Hindlimb muscle (tissue), 1 donor: ENCODE measurements at places on chromosomes 2 and 18. TPM values are rescaled to one million over a fixed set of nuclear protein-coding genes. Genes with fewer than 3 reads are reported as not detected.

- DNase-seq: no peak
These were observed 2.4 kb upstream of the ARHGEF4 start for GRCh38 chr2:130834091-130834930.

DNA sequence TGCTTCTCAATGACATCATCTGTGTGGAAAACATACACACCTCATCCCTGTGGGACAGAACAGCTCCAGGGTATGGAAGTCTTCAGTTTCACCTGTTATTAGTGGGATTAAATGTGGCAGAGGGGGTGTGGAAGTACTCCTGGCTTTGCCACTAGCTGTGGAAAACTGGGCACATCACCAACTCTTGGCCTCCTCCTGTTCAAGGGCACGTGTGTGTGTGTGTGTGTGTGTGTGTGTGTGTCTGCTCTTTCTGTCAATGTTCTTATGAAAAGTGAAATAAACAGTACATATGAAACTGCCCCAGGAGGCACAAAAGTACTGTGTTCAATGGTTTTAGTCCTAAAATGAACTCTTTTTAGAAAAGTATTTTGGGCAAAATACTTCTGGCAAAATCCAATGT is 65.9 kb downstream of the MTHFD2 start:
- DNase-seq: no peak

Gene ZBTB7C
- 5.8 TPM for polyA plus RNA-seq

- DNase-seq: no peak
These were observed 3.0 kb downstream of the RFTN2 start for GRCh38 chr2:197672371-197672893.

DNA sequence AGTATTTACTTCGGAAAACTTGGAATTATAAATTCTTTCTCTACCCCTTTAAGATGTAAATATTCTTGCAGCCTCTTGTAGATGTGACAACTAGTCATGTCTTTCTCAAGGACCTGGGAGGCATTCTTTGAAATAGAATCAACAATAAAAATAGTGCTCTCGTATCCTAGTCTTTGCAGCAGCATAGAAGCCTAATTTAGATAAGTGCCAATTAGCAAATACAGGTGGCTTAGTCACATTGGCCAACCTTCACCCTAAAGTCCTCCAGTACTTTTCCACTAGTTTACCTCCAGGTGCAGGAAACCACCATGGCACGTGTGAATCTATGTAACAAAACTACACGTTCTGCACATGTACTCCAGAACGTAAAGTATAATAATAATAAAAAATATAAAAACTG is 3.5 kb upstream of the ZSWIM2 start:
- no peak for DNase-seq

DNA sequence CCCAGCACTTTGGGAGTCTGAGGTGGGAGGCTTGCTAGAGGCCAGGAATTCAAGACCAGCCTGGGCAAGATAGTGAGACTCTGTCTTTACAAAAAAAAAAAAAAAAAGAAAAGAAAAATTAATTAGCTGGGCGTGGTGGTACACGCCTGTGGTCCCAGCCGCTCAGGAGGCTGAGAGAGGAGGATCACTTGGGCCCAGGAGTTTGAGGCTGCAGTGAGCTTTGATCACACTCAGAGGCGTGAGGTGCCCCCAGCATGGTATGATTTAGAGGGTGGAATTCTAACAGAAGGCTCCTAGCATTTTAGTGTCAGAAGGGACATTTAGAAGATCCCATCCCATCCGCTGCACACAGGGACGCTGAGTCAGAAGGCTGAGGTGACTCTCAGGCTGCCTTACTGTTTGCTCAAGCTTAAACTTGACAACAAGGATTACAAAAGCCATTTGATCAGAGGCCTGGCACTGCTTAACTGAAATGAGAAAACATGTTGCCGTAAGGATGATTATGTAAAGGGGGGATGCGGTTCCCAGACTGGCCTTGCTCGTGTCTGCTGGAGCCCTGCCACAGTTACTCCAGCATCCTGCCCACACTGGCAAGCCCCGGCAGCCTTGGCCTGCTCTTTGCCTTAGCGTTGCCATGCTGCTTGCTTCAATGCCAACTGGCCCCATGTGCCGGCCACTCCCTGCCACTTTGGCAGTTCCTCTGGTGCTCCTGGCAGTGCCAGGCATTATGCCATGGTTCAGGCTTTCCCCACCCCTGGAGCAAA is 45.6 kb upstream of the SLC1A4 start:
- DNase-seq: peak; percentile 37

GRCh38 chr18:27713738-27714095 is 463.2 kb downstream of the CDH2 start:
- DNase-seq: peak; percentile 75

DNA sequence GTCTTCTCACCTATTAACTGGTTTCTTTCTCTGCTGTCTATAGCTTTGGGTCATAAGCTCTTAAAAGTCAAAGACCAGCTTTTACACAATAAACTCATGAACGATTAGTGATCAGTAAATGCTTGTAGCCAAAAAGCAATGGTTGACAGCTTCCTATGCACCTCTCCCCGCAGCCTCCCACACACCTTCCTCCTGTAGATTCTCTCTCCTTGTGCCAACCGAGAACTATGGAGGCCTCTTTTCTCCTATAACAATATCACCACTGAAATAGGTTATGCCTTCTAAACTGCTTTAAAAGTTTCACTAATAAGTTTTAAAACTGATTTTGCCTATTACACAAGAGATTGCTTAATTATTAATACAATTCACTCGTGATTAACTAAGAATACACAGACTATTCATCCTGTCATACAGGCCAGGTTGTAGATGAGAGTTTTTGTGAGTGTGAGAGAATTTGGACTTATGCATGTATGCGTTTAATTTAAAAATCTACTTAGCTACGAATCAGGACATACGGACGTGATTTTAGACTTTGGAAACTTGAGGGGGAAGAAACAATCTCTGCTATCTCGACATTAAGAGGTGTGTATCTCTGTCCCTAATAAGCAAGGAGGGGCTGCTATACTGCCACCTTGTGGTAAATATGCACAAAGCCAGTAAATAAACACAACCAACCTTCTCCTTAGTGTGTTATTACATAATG is 229.1 kb upstream of the RBBP8 start:
- no peak for DNase-seq

GRCh38 chr2:127321303-127321702 is 27.4 kb upstream of the ERCC3 start:
- DNase-seq: no peak

DNA sequence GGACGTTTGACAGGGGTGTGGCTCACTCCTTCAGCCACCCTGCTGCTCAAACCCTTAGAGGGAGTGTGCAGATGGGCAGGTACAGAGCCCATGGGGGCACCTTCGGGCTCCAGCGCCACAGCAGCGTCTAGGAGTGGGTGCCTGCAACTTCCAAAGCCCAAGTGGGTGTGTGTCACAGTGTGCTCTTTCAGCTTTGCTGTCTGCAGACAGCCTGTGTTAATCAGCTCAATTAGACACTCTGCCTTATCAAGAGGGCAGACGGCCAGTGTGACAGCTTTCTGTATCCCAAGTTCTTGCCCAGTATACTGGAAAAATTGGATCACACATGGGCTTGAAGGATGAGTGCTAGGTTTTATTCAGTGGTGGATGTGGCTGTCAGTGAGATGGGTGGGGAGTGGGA is 96.7 kb downstream of the AP1S3 start:
- DNase-seq: no peak

Gene IL1R1
- polyA plus RNA-seq: 9.3 TPM

Gene XDH
- not detected for polyA plus RNA-seq

DNA sequence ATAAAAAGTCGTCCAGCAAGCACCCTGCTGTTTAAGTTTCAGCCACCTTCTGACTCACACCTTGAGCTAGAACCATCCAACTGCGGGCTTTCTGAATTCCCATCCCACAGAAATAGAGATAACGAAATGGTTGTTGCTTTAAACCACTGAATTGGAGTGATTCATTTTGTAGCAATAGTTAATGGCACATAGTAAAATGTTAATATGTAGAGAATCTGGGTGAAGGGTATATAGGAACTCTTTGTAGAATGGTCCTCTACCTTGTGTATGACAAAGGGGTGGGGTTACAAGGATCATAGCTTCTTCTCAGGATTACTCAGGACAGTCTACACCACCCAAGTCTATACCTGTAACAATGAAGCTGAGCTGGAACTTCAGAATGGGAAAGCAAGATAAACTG is 2.4 kb upstream of the MAPRE3 start:
- DNase-seq: no peak

DNA sequence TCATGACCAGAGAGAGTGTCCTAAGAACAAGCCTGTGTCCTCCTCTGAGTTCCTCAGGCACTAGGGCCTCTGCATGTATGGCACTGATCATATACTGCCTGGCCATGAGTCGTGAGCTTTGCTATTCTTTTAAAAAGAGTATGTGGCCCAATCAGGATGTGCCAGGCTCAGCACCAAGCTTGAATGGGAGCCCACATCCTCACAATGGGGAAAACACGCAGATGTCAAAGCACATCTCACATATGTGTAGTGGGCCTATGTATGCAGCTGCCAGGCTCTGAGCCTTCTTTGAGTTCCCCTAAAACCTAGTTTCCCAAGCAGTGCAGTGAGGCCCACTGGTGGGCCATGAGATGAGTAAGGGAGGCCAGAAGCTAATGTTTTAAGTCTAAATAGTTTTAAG is 69.9 kb upstream of the SLC1A4 start:
- DNase-seq: no peak

DNA sequence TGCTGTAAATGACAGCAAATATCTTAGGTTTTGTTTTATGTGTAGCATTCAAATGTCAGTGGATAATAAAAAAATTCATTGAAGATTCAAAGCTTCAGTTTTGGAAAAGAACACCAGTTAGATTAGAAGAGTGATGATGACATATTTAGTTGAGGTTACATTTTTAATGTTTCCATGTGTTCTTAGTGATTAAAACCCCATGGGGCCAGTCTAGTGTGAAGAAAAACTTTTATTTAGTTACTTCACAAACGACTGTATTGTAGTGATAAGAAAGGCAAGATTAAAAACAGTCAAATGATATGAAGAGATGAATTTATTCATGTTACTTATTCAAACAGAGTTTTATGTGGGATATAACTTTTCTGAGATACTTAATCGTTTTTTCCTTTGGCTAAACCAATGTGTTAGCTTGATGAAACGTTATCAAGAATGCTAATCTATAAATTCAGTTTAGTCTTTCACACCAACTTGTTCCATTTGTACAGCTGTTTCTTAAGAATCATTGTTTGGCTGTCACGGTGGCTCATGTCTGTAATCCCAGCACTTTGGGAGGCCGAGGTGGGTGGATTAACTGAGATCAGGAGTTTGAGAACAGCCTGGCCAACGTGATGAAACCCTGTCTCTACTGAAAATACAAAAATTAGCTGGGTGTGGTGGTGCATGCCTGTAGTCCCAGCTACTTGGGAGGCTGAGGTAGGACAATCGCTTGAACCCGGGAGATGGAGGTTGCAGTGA is 11.6 kb downstream of the BMPR2 start:
- no peak for DNase-seq

- DNase-seq: no peak
These were observed 69.3 kb downstream of the NOL10 start for GRCh38 chr2:10620481-10620880.

Gene SEPTIN10
- polyA plus RNA-seq: 74.4 TPM

DNA sequence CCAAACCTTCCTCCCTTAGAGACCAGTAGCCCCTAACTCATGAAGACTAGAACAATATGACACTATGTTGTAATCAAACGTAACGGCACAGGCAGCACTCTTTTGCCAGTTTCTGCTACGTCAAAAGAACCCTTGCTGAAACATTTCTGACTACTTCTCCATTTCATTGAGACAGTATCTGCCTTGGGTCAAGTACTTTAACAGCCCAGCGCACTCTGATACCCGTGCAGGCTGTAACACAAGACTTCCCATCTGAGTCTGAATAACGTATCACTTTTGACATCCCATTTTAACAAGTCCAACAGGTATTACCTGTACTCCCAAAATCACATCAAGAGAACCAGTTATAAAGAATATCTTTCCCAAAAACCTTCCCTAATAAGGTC is 38.4 kb downstream of the TBC1D8 start:
- no peak for DNase-seq

DNA sequence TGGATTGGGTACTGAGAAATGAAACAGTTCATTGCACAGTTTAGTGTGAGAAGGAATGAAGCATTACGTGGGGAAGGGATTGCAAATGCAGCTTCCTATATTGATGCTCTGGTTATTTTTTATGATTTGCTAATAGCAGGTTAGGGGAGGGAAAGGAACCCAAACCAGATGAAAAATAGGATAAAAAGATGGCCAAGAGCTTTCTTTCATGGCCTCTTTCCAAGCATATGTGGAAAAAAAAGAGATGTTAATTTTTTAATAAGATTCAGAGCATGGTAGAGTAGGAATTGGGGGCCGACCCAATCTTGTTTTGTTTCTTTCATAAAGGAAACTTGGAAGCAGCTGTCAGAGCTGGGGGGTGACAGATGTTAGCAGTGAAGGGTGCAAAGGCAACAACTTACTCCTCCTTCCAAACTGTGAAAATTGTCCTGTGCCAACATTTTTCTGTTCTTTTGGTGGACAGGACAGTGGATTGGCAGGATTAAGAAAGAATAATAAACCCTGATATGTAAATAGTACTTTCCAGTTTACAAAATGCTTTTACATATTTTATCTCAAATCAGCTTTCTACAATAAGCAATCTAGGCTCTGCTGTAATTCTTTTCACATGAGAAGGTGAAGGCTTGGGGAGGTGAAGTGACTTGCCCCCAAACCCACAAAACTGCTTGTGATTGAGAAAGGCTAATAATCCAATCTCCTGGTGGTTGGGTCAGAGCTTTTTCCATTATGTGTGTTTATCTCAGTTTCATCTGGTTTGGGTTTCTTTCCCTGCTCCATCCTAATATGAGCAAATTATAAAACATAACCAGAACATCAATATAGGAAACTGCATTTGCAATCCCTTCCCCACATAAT is 270.1 kb downstream of the ETAA1 start:
- no peak for DNase-seq

DNA sequence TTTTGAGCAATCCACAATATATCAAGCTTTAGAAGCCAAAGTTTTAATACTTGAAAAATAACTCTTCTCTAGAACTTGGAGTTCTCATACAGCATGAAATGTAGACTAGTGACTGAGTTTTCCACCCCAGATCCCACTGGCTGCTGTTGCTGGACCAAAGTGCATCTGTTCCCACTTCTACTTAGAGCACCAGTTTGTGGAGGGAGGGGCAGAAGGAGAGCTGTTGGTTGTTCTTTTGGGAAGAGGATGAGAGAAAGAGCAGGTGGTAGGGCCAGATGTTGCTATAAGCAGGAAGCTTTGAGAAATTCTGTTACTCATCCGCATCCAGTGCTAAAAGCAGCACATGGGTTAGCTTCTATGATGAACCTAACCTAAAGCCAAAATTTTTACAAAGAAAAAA is 59.0 kb downstream of the MBD2 start:
- no peak for DNase-seq

DNA sequence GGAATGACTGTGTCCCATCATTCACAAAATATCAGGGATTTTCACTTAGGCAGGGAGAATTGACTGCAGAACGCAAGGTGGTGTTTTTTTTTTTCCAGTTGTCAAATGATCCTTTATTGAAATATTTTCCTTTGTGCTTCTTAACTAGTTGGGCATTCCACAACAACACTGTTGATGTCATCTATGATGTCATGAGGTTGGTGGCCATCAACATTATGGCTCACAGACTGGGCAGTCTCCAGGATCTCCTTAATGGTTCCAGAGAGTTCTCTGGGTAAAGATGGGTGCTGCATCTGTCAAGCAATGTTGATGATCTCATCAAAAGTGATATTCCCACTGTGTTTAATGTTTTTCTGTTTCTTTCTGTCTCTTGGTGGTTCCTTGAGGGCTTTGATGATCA is 31.8 kb upstream of the PLEKHM3 start:
- no peak for DNase-seq

Gene GAD1
- polyA plus RNA-seq: 0.57 TPM

Gene C1QL2
- not detected for polyA plus RNA-seq
